ENCODE measurements at places on chromosomes 11 and 22.

DNA sequence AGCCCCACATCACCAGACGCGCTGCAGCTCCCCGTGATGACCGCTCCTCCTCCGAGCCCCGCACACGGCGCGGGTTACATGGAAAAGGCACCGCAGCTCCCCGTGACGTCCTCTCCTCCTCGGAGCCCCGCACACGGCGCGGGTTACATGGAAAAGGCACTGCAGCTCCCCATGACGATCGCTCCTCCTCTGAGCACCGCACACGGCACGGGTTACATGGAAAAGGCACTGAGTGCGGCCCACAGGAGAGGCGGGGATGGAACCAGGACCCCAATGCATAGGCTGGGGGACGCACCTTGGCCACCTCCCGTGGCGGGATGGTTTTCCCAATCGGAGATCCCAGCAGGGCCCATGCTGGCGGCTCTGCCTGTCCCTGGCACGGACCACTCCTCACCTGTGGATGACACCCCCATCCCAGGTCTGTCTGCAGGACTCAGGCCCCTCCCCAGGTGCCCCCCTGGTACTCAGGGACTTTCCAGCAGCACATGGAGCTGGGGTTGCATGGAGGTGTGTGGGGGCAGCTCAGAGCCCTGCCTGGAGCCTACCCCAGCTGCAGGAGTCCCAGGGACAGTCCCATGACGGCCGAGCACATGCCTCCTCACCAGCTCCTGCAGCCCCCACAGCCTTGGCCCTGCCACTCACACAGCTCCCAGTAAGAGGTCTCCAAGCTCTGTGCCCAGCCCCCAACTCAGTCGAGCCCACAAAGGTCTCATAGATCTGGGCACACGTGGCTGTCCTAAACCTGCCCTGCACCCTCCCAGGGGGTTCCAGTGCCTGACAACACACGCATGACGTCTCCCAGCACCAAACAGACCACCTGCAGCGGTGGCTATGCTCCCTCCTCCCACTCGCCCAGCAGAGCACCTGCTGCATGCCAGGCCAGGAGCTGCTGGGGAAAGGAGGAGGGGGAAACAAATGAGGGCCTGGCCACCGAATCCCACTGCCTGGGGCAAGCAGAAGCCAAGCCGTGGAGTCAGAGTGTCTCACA is 166.6 kb downstream of the BRD1 start:
- DNase-seq, result no peak

DNA sequence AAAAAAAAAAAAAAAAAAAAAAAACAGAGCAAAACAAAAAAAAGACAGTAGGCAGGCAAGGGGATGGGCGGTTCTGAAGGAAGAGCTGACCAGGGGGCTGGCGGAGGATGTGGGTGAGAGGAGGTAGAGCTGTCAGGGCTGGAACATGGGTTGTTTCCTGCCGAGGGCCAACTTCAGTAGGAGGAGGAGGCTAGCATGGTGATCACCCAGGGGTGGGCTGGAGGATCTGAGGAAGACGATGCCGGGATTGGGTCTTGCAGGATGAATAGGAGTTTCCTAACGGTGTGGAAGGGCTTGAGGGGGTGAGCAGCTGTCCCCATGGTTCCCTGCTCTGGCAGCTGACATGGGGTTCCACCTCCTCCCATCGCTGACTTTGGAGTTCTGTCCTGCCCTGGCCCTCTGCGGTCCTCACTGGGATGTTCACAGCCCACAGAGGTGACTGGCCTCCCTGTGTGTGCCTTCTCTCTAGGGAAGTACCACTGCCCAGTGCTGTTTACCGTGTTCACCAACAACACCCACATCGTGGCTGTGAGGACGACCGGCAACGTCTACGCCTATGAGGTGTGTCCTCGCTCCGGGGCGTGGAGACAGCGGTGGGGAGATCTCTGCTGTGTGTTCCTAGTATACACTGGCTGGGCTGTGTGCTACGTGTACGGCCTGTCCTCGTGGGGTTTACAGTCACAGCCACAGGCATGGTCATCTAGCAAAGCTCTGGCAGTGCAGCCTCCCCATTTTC is 15.2 kb downstream of the PPIL2 start:
- DNase-seq, result no peak

- DNase-seq, result no peak
Observed at GRCh38 chr11:80595011-80595410, 1154.2 kb upstream of the TENM4 start.

GRCh38 chr22:37967147-37967546 is 13.6 kb downstream of the POLR2F start:
- no peak for DNase-seq

DNA sequence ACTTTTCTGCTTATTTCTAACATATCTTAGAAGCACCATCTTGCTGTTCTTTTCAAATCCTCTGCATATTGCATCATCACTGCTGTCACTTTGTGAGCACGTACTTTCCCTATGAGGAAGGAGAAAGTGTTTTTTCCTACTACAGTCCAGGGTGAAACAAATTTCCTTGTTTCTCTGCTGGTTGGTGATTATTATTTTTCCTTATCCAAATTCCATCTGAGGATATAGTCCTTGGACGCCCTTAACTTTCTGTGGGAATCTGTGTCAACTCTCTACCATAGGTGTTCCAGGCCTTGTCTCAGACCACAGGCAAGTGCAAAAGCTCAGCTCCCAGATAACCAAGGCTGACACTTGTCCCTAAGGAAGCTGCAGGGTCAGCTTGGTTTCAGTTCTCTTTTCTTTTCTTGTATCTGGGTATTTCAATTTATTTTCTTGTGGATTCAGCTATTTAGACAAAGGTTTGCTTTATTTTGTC is 29.4 kb upstream of the LYVE1 start:
- no peak for DNase-seq

DNA sequence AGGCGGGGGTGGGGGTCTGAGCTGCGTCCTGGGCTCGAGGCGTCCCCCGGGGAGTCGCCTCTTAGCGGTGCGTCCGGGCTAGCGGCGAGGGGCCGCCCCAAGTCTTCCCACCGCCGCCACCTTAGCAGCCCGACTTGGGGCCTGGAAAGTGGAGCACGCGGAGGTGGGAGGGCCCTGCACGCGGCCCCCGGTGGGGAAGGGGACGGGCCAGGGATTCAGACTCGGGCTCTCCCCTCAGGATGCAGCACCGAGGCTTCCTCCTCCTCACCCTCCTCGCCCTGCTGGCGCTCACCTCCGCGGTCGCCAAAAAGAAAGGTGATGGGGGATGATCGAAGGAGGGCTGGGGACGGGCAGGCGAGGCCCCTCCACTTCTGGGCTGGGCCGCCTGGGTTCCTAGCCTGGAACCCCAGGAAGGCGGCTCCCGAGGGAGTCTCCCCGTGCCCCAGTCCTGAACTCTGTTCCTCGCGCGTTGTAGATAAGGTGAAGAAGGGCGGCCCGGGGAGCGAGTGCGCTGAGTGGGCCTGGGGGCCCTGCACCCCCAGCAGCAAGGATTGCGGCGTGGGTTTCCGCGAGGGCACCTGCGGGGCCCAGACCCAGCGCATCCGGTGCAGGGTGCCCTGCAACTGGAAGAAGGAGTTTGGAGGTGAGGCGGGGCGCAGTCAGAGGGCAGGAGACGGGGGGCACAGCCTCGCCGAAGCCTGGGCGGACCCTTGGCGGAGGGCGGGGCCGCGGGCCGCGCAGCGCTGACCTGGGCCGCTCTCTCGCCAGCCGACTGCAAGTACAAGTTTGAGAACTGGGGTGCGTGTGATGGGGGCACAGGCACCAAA is 563 bp downstream of the MDK start:
- no peak for DNase-seq

- no peak for DNase-seq
Observed at GRCh38 chr11:36308577-36308976, 12.5 kb downstream of the PRR5L start.

DNA sequence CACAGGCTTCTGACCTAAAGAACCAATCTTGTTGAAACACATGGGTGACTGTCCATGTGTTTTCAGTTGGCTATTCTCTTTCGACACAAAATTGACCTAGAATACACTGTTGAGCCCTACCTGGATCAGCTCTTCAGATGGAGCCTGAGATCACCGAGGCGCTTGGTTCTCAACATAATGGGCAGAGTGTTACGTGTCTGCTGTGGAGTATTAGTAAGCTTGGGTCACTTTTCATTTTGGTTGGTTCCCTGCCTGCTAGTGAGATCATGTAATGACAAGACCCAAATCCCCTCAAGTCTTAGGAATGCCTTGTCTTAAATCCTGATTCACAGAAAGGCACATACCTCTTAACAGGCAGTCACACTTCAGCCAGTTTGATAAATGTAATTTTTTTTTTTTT is 8.7 kb downstream of the MED19 start:
- DNase-seq, result no peak

DNA sequence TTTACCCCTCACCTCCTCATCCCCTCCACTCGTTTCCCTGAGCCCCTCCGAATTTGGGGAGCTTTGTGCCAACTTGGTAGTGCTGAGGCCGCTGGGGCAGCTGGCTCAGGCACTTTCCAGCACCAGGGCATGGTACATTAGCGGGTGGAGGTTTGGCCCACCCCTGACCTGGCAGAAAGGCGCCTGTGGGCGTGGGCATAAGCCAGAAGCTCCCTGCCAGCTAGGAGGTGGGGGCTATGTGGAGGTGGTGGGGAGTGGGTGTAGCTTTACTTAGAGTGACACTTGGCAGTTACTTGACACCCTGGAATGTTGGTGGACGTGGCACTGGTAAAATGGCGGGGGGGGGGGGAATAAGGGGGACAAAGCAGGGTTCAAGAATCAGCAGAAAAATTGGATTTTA is 10.3 kb upstream of the IGF2 start:
- DNase-seq, result no peak

GRCh38 chr11:64996710-64997380 is at the start of gene BATF2:
TSS of gene BATF2 (minus strand) at chr11:64996971. CDS start at chr11:64996914, 57 bp downstream.
- no peak for DNase-seq

GRCh38 chr11:104390651-104391050 is 226.7 kb upstream of the PDGFD start:
- no peak for DNase-seq

DNA sequence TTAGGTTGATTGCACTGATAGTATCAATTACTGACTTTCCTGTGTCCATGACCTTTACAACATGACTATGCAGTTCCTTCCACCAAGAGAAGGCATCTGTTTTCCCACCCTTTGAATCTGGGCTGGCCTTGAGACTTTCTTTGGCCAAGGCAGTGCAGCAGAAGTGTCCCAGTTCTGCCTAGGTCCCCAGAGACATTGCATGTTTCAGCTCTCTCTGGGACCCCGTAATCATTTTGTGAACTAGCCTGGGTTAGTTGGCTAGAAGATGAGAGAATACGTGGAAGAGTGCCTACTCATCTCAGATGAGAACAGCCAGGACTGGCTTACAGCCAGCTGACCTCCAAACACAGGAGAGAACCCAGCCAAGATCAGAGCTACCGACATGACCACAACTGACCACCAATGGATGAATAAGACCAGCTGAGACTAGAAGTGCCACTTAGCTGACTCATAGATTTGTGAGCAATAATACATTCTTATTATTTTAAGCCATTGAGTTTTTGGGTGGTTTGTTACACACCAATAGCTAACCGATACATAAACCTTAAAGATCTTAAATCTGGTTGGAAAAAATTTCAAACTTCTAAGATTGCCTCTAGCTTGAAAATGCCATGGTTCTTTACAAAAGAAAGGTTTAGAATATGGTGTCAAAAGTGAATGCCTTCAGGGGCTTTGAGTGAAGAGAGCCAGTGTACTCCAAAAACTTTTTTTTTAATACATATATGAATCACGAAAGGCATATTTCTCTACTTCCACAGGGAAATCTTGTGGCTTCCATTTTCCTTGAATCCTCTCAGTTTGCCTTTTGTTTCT is 145.2 kb downstream of the FBXO7 start:
- no peak for DNase-seq

- no peak for DNase-seq
Observed at GRCh38 chr11:33930317-33931021, 38.6 kb upstream of the LMO2 start.

- no peak for DNase-seq
Observed at GRCh38 chr11:118898400-118899295, 15.0 kb downstream of the CXCR5 start.

GRCh38 chr11:95144313-95145235 is 54.9 kb downstream of the ENDOD1 start:
- no peak for DNase-seq
